NCI-H2081 treated with DMSO at 0.1 percent for 48 hours (cell line): ENCODE measurements at places on chromosomes 7 and 10.

DNA sequence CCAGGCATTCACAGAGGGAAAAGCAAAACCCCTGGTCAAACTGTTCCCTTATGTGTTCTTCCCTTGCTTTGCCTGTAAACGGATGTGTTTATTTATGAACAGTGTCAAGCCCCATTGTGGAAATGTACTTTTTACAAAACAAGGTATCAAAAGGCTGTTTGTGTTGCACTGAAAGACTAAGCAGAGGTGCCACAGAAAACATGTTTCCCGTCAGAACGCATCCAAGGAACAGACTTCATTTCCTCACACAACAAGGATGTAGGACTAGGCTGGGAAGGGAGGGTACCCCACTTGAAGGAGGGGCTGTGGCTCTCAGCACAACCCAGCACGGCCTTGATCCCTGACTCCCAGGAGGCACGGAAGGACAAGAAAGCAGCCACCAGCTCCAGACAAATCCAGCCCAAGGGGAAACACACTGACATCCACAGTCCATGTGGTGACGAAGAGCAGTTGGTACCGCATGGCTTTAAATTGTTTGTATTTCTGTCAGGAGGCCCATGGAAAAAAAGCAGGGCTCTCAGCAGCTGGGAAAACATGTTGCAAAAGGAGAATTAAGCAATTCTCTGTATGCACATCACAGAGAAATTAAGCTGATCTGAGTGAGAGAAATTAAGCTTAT is 85.6 kb downstream of the RNF216 start:
- no peak for DNase-seq

DNA sequence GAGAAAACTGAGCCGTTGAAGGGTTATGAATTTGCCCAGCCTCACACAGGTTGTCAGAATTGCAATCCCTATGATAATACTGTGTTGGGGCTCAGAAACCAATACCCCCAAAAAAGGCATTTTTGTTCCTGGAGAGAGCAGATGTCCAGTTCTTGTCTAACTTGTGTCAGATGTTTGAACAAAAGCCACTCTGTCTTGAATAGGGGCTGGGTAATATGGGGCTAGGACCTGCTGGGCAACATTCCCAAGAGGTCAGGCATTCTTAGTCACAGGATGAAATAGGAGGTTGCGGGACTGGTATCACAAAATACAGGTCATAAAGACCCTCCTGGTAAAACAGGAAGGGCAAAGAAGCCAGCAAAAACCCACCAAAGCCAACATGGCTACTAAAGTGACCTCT is 482.1 kb downstream of the IPMK start:
- no peak for DNase-seq

- no peak for DNase-seq
Measured at GRCh38 chr7:33831389-33832141, 73.8 kb upstream of the BMPER start.

GRCh38 chr7:116776610-116777289 is 85.6 kb upstream of the CAPZA2 start:
- DNase-seq, result peak; percentile 27

- no peak for DNase-seq
Measured at GRCh38 chr7:29957521-29958310, 31.9 kb downstream of the SCRN1 start.

DNA sequence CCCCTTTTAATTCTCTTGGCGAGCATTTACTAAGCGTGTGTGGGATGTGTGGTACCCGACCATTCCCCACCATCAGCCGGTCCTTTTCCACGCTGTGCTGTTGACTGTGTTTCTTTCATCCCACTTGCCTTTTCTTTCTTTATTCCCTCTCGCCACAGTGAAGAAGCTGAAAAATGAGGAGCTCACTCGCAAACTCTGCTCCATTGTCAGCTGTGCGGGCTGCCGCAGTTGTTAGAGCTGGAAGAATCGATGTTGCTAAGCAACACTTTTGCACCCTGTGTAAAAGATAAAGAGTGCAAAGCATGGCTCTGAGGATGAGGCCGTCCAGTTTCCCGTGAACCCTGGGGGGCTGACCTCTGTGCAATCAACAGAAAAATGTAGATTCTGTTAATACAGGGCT is 203.1 kb upstream of the NEBL start:
- no peak for DNase-seq

- no peak for DNase-seq
Measured at GRCh38 chr10:127526161-127526560, 22.9 kb upstream of the NPS start.

- DNase-seq, result no peak
Measured at GRCh38 chr7:56028942-56029630, 22.2 kb downstream of the PSPH start.

GRCh38 chr10:94407668-94408067 is 5.3 kb downstream of the TBC1D12 start:
- no peak for DNase-seq

DNA sequence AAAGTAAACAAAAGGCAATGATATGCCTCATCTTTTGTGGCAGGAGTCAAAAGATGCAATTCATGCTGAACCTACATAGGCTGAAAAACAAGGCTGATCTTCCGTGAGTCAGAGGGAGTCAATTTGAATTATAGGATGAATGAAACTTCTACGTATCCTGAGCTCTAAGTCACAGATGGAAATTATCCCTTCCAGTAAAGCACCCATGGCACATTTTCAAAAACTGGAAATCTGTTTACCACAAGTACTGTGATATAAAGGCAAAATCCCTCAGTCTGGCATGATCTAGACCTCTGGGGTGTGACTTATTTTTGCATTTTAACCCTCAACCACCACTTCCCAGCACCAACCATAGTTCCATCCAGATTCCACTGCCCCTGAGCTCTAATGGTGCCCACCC is 69.6 kb downstream of the NRG3 start:
- DNase-seq, result no peak

DNA sequence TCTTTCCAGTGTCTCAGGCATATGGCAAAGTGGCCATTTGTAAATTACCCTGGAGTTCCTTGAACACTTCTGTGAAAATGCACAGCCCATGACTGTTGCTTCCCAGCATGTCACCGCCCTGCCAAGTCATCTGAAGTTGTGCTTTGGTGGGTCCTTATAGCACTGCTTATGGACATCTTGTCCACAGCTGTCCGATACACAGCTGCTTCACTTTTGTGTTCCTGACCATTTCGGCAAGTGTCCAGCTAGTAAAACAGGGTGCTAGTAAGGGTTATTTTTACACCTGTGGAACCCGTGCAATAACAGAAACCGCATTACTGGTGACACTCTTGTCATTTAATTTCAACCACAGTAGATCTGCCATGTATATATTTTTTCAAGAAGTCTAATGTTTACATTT is 29.7 kb downstream of the PIP4K2A start:
- DNase-seq, result no peak

DNA sequence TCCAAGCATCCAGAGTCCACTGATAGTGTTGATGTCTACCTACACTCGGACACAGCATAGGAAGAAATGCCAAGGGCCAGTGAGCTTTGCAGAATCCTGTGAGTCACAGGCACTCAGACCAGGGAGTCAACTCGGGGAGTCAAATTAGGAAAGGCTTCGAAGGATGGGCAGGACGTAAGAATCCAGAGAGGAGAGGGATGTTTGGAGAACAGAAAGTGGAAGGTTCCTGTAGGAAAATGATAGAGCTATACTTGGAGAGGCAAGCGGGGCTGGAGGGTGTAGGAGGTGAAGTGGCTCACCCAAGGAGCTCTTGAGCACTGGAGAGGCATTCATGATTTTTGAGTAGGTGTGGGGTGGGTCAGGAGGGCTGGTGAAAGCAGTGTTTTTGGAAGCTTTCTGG is 3.0 kb downstream of the ZYX start:
- DNase-seq, result no peak

- DNase-seq, result no peak
Measured at GRCh38 chr7:150941351-150942000, 36.6 kb downstream of the KCNH2 start.

DNA sequence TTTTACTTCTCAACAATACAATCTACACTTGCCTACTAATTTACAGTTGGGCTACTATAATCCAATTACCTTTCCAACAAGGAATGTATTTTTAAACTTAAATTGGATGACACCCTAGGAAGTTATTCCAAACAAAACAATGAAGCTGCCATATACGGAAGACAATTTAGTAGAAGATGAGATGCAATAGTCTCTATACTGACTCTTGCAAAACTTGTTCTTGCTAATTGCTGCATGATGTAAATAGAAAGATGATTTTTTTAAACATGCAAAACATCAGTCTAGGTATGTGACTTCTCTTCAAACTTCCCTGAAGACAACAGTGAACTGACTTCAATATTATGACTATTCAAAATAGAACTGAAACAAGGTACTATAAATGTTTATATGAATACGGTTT is 17.6 kb downstream of the NT5C3A start:
- DNase-seq, result no peak

DNA sequence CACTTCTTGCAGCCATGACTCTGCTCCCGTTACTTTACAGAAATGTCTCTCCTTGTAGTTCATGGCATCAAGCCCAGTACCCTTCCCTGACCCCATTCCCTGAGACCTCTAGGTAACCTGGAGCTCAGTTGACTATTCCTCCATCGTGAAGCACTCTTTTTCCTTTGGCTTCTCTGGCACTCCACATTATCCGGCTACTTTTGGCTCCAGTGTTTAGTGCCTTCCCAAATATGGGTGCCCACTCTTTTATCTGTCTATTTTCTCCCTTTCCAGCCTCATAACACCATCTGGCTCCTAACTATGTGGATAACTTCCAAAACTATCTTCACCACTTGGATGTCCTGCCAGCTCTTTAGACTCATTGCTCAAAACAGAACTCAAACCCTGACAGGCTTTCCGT is 744.7 kb upstream of the GALNT17 start:
- DNase-seq, result no peak

- DNase-seq, result no peak
Measured at GRCh38 chr7:80039251-80039884, 95.3 kb upstream of the GNAI1 start.

DNA sequence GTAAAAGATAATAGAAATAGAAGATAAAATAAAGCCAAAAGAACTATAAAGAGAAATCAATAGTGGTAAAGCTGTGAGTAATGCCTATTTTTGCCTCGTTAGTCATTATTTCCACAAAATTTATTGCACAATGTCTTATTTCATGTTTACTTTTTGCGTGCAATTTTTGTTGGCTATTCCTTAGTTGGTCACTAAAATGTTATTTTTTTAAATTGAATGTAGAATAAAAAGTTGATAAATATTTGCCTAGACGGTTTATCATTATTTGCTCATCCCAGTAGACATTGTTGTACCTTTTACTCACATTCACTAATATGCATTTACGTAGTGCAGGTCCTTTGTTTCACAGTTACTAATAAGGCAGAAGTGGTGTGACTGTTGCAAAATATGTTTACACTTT is 227.8 kb upstream of the BMPER start:
- no peak for DNase-seq

DNA sequence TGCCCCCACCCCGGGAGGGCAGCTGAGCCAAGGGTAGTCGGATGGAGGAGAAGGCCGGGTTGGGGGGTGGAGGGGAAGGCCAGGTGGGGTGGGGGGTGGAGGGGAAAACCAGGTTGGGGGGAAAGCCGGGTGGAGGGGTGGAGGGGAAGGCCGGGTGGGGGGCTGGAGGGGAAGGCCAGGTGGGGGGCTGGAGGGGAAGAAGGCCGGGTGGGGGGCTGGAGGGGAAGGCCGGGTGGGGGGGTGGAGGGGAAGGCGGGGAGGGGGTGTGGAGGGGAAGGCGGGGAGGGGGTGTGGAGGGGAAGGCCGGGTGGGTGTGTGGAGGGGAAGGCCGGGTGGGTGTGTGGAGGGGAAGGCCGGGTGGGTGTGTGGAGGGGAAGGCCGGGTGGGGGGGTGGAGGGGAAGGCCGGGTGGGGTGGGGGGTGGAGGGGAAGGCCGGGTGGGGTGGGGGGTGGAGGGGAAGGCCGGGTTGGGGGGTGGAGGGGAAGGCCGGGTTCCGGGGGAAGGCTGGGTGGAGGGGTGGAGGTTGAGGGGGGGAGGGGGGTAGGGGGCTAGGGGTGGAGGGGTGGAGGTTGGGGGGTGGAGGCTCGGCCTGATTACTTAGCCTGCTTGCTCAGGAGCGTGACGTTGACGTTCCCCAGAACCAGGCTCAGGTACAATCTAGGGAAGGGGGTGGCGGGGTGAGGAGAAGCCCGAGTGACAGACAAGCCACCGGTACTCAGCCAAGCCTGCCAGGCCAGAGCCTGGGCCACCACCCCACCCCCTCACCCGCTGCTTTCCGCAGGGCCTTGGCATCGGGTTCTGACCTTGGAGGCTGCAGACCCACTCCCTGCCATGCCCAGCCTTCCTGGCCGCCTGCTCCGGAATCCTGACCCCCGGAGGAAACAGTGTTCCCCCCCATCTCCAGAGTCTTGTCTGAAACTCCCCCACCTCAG is 5.6 kb downstream of the TMEM120A start:
- no peak for DNase-seq
